ENCODE measurements at places on chromosomes 12 and 14.

- DNase-seq, result no peak
Measured at GRCh38 chr14:80136358-80136757, 74.9 kb downstream of the DIO2 start.

DNA sequence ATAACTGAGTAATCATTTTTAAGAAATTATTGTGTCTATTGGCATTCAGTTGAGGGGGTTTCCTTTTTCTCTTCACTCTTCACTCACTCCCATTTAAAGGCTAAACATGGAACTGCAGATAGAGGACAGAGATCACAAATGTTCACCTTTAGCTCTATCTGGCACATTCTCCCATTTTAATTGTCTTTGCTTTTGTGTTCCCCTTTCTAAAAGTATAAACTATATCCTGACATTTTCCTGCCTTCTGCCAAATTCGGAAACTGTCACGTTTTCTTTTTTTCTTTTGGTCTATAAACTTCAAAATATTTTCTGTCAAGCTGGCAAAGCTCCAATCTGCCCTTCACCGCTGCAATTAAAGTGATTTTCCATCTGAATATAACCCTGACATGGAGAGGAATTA, 219.8 kb upstream of the CDKN3 start:
- no peak for DNase-seq

GRCh38 chr12:120680165-120680738, 6.7 kb upstream of the MLEC start:
- no peak for DNase-seq

DNA sequence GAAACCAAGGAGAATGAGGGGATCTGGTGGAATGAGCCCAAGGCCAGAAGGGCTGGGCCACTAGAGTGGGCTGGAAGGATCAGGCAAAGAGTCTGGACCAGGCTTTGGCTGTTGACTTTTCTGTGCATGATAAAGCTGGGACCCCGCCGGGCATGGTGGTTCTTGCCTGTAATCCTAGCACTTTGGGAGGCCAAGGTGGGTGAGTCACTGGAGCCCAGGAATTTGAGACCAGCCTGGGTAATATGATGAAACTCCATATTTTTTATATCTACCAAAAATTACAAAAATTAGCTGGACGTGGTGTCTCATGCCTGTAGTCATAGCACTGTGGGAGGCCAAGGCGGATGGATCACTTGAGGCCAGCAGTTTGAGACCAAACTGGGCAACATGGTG, 393 bp upstream of the KLHL33 start:
- no peak for DNase-seq

DNA sequence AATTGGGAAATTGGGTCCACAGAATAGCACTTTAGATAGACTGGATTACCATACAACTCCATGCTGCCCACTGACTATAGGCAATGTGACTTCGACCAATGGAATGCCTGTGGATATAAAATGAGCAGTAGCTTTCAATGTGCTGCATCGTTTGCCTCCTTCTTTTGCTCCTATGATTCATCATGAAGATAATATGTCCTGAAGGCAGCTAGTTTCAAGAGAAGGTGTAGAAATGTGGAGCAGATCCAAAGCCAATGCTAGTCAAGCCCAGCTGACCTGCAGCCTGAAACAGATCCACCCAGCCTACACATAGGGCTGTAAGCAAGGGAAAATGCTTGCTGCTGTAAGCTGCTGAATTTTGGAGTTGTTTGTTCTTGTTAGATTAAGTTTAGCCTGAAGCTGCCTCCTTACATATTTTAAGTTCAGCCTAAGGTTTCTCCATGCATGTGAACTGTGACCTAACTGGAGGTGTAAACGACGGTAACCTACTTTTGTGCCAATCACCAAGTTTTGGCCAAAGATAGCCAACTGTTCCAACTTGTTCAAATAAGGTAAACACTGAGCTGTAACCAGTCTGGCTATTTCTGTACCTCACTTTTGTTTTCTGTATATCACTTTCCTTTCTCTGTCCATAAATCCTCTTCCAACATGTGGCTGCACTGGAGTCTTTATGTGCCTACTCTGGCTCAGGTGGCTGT, 169.1 kb upstream of the AVPR1A start:
- DNase-seq, result no peak

GRCh38 chr12:73531752-73532151, 1005.9 kb upstream of the ATXN7L3B start:
- no peak for DNase-seq

Measured in stimulated activated CD4-positive, alpha-beta T cell treated with anti-CD3 and anti-CD28 coated beads, Interleukin-4, amount 100 ng/mL, for 1 hour (primary cell).